GM20000 (cell line): ENCODE measurements at places on chromosomes 12 and 14.

- no peak for DNase-seq
Measured at GRCh38 chr14:99529899-99530298, 48.7 kb downstream of the CCNK start.

DNA sequence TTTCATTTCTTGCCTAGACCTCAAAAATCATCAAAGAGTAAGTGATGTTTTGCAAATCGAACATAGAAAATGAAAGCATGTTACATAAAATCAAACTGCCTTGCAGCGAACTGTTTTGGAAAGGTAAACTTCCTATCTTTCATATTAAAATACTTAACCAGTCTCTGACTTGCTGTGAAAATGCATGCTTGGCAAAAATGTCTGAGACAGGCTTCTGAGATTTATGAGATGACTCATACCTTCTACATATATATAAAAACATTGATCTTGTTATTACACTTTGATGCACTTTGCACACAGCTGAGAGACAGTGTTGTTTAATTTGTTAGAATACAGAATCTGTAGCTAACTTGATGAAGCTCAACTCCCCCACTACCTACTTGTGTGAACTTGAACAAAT, 179.1 kb downstream of the KITLG start:
- DNase-seq: no peak

- no peak for DNase-seq
Measured at GRCh38 chr12:128483526-128484255, 216.7 kb downstream of the TMEM132C start.

GRCh38 chr12:78398750-78399149, 465.8 kb upstream of the SYT1 start:
- no peak for DNase-seq

DNA sequence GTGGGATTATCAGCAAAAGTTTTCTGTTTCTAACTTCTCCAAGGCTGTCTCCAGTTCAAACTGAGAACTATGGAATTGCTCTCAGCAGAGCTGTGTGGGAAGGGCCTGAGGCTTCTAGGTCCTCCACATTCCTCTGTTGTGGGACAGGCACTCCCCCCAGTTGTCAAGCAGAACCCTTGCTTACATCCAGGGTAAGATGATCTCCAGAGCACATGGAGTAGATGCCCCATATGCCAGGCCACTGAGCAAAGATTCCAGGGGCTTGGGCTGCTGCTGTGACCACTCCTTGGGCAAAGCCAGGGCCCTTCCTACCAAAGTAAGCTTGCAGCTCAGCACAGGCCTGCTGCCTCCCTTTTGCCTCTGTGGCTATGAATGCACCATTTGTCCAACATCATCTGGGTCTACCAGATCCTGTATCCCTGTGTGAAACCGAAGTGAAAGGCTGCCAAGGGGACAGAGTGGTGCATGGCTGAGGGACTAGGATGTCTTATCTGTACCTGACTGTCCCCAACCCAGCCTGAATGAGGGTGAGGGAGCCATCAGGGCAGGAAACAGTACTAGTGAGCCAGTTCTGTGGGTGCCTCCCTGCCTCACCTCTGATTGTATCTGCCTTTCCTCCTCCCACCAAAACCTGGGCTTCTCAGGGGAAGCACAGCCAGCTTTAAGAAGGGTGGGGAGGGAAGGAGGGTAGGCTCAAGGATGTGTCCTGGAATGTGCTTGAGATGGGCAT, 13.1 kb upstream of the ESPL1 start:
- DNase-seq: no peak

GRCh38 chr12:27709932-27710591, 570 bp upstream of the MRPS35 start:
- peak; percentile 24 for DNase-seq

DNA sequence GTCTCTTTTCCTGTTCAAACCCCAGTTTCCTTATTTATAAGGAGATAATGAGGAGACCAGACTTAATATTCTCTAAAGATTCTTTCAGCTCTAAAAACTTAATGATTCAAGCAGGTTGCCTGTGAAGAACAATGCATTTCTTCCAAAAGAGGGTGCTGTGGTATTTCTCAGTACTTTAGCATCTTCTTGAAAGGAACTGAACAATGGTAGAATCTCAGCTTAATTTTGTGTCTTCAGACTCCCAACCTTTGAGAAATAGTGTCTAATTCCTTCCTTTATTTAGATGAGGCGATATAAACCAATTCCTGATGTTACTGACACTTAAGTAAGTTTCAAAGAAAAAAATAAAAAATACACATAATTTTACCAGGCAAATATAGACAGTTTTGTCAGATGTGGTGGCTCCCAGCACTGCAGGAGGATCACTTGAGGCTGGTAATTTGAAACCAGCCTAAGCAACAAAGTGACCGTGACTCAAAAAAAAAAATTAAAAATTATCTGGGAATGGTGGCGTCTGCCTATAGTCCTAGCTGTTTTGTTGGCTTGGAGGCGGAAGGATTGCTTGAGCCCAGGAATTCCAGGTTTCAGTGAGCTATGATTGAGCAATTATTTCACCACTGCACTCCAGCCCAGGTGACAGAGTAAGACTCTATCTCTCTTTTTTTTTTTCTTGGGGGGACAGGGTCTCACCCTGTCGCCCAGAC, 76.9 kb upstream of the PSMA6 start:
- peak; percentile 30 for DNase-seq

- DNase-seq: no peak
Measured at GRCh38 chr14:58912799-58913432, 275.2 kb downstream of the DACT1 start.

GRCh38 chr14:67580336-67581171, 19.5 kb downstream of the PIGH start:
- no peak for DNase-seq
